ENCODE measurements at places on chromosomes 13 and 19.
A peak's percentile ranks its signal among the peaks of the same experiment; 100 is the strongest.

- DNase-seq: peak; percentile 58
These were observed 1.8 kb downstream of the HMGB1 start for GRCh38 chr13:30463787-30464495.

DNA sequence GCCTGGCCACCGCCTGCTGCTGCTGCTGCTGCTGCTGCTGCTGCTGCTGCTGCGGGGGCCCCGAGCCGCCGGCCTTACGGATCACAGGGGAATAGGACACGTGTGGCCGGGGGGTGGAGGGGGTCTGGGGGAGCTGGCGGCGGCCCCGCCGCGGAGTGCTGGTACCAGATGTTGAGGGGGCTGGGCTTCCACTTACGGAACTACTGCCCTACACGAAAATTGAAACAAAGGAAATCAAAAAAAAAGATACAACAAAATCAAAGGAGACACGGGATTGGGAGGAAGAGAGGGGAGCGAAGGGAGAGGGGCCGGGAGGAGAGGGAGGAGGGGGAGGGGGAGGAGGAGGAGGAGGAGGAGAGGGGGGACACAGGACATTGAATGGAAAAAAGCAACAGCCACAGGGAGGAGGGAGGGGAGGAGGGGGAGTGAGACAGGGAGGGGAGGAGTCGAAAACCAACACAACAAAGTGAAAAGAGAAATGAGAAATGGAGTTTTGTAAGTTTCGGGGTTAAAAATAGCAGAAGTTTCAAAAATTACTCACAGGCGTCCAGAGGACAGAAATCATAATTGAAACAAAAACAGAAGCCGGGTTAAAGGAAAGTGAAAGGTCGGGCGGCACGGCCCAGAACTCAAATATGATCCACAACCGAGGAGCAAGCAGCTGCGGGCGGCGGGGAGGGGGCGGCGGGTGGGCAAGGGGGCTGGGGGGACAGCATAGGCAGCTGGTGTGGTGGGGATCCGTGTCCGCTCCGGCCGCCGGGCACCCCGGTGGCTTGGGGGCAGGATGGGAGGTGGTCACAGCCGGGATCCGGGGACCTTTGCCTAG, 57.8 kb downstream of the IER2 start:
- DNase-seq: no peak

GRCh38 chr13:58882516-58882915, 1251.0 kb downstream of the PCDH17 start:
- DNase-seq: no peak

GRCh38 chr13:100881291-100881864, 206.8 kb upstream of the TMTC4 start:
- no peak for DNase-seq

- no peak for DNase-seq
These were observed 22.2 kb downstream of the PCID2 start for GRCh38 chr13:113186061-113186900.

DNA sequence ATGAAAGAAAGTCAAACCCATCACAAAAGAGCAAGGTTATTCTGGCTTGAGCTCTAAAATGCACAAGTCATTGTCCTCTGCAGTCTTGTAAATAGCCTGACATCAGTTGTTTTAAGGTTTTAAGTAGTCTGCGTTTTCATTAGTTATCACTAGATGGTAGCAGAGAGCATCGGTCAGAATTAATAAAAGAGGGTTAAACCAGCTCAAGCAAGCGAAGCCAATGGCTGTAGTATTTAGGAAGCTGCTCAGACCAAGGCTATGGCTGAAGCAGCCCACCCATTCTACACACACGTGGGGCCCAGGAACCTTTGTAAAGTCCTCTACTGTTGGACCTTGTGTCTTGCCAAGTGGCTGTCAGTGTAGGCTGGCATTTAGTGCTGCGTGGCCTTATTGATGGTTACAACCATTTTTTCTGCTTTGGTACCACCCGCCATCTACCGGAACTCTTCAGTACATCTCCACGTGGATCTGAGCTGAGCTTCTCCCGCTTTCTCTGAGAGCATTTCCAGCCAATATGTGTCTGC, 13.3 kb upstream of the ZNF57 start:
- peak; percentile 93 for DNase-seq

- DNase-seq: peak; percentile 41
These were observed at the start of gene WTIP for GRCh38 chr19:34480971-34481841. Gene WTIP (plus strand): TSS chr19:34481758. CDS start chr19:34481975, 217 bp downstream.

- DNase-seq: no peak
These were observed 99.0 kb downstream of the ERCC5 start for GRCh38 chr13:102944821-102945220.

GRCh38 chr13:20489185-20489820, 36.4 kb downstream of the CRYL1 start:
- no peak for DNase-seq

GRCh38 chr19:50050406-50051227, 24.8 kb downstream of the ZNF473 start:
- DNase-seq: peak; percentile 90

GRCh38 chr19:34184880-34185491, 12.7 kb downstream of the LSM14A start:
- no peak for DNase-seq

DNA sequence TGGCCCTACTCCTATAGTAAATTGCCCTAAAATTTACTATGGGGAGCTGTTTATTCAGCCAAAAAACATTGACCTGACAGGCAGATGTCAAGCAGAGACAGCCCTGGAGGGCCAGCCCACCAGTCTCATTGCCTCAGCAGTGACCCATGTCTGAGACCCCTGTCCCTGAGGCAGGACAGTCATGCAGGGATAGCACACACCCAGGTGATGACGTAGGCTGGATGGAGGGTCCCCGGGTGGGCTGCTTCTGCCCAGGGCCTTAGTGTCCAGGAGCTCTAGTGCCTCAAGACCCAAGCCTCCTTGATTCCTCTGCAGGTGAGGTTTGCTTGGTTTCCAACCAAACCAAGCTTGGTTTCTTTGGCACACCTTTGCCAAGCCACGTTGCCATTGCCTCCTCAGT, 72.1 kb downstream of the HSPH1 start:
- no peak for DNase-seq

DNA sequence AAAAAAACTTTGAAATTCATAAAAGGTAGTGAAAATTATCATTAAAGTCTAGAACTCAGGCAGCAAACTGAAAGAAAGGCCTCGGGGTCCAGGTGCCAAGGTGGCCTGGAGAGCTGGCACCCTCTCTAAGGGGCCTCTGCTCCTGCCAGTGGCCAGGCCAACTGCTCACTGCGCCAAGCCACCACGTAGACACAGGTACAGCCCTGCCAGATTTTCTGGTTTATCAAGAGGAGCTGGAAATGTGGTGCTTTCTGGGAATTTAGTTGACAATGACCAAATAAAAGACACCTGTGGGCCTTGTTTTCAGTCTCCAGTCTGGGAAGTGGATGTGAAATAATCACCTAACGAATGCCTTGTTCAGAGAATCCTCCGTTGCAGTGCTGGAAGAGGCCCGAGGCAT, 22.8 kb downstream of the ZNF574 start:
- peak; percentile 75 for DNase-seq

GRCh38 chr19:917323-918151, at the start of gene KISS1R:
Gene KISS1R (plus strand): TSS chr19:917333. CDS start chr19:917503, 170 bp downstream.
- peak; percentile 41 for DNase-seq

DNA sequence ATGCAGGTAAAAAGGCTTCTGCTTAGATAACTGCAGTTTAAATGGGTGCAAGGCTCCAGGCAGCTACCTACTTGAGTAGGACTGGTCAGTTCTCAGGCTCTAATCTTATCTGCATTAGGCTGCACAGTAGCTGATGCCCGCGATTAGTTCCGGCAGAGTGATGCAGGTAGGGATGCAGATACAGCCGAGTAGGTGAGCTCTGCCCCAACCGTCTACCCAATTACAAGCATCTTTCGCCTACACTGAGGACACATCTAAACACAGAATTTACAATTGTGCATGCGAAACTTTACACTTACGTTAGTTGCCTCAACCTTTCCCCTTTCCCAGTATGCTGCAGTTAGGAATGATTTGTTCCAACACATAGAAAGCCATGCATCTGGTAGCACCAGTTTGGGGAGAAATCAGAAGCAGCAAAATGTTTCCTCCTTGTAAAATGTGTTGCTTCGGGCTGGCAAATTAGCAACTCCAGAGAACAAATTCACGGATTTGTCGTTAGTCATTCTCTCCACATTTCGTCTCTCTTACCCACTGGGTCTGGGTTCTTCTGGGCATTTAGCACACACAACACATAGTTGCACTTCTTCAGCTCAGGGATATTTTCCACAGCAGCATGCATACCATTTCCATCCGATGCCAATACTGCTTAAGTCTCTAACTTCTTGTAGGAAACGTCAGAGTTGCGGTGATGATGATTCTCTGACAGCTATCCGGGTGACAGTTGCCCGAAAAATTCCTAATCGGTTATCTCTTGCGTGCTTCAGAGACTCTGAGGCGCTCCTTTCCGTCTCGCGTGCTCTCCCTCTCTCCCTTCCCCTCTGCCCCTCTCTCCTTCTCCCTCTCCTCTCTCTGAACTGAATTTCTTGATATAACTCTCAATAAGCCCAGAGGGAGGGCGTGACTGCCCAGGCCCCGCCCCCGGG, at the start of gene PCDH9:
PCDH9 (minus strand) TSS at position 856 of the 923 bp plus-strand sequence. CDS start 1,896 bp downstream, outside the sequence.
- peak; percentile 86 for DNase-seq

GRCh38 chr13:110332750-110333149, 25.7 kb downstream of the COL4A2 start:
- no peak for DNase-seq

GRCh38 chr19:13315495-13315894, 165.3 kb downstream of the IER2 start:
- DNase-seq: no peak

DNA sequence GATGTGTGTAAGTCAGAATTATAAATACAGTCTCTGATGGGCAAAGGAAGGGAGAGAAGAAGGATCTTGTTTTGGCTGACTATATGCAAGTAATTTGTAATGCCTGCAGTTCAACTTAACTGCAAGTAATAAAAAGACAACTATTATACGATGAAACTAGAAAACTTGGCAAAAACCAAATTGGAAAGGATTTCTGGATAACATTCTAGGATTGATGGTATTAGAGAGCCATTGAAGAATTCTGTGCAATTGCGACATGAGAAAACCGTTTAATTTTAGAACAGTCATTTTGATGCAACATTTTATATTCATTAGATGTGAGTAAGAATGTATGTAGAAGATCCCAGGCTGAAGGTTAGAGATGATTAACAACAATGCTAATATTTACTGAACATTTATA, 1334.1 kb downstream of the EFNB2 start:
- no peak for DNase-seq

GRCh38 chr13:44128552-44129001, 245.0 kb upstream of the SERP2 start:
- peak; percentile 91 for DNase-seq

DNA sequence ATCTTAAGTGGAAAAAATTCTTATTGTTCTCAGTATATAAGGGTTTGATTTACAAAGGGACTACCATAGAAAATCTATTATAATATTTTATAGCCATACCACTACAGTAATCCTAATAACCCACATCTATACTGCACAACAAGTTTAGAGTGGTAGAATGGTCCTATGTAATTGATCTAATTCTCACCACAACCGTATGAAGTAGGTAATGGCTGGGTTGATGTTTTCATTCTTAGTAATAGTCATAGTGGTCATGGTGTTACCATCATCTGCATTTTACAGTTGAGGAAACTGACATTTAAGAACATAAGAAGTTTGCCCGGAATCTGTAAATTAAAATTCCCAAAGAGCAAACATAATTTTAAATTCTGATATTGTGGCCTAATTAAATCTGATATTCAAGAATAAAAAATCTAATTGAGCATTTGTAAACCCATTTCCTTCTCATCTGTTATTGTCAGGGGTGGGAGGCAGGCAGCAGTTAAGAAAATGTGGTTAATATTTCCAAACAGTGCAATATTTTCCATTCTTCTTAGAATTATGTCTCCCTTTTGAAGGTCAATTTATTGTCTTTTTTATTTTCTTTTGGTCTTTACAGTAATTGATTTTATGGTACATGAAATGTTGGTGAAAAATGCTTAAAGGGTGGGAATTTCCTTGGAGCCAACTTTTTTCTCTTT, 65.6 kb downstream of the DHRS12 start:
- DNase-seq: no peak

DNA sequence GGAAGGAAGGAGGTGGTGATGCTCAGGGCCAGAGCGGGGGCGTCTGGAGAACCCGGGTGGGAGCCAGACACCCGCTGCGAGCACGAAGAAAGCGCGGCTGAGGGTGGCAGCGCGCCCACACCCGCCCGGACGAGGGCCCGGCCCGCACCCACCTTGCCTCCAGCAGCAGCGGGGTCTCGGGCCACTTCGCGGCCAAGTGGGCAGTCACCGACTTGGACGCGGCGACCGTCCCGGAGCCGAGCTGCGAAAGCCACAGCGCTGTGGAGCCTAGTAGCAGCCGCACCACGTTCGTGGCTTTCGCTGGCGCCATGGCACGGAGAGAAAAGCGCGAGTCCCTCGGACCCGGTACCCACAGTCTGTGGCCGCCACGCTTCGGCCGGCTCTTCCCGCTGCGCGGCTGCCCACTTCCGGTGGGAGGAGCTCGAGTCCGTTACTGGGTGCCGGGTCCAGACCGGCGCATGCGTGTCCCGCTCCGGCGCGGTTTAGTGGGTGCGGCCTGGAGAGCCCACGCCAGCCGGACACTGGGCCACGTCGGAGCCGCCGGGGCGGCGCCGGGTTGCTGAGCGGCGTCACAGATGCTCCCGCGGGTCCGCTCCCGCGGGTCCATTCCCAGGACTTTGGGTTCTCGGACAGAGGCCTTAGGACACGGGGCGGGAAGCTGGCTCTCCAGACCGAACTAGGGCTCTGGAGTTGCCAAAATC, at the start of gene UGGT2:
UGGT2 (minus strand) TSS at position 399 of the 701 bp plus-strand sequence; CDS start at position 310, 89 bp downstream.
- DNase-seq: peak; percentile 60

DNA sequence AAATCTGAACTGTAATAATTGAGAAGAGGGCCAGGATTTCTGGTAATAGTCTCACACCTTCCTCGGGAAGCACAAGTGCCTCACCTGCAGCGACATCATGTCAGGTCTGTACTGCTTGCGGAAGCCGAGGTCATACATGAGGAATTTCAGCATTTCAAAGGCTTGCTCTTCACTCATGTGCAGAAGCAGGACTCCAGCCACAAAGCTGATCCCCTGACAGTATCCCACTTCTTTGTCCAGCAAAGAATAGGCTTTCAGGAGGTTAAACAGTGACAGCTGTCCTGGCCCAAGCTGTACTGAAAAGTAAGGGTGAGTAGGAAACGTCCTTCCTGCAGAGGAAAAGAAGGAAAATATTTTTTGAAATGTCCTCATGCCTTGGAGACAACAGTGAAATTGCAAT, 182.7 kb downstream of the TBC1D4 start:
- DNase-seq: no peak

DNA sequence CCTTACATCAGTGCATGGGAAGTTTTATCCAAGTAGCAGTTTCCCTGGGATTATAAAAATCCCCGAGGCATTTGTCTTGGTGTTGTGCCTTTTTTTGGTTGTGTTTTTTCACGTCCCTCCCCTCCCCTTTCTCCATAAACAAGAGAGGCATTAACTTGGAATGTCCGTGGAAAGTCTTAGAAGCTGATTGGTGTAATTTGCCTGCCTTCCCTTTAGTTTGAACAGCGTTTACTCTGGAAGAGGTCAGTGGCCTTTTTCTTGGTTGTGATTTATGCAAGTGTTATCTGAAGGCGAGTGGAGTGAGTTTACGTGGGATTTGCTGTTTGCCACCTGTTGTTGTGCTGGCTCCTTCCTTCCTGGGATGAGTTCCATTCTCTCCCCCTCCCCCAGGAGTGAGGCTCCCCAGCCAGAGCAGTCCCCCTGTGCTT, 7.2 kb downstream of the ACTN4 start:
- DNase-seq: no peak
